PC-3 (cell line): ENCODE measurements at places on chromosomes 2 and 18.
A peak's percentile ranks its signal among the peaks of the same experiment; 100 is the strongest.

DNA sequence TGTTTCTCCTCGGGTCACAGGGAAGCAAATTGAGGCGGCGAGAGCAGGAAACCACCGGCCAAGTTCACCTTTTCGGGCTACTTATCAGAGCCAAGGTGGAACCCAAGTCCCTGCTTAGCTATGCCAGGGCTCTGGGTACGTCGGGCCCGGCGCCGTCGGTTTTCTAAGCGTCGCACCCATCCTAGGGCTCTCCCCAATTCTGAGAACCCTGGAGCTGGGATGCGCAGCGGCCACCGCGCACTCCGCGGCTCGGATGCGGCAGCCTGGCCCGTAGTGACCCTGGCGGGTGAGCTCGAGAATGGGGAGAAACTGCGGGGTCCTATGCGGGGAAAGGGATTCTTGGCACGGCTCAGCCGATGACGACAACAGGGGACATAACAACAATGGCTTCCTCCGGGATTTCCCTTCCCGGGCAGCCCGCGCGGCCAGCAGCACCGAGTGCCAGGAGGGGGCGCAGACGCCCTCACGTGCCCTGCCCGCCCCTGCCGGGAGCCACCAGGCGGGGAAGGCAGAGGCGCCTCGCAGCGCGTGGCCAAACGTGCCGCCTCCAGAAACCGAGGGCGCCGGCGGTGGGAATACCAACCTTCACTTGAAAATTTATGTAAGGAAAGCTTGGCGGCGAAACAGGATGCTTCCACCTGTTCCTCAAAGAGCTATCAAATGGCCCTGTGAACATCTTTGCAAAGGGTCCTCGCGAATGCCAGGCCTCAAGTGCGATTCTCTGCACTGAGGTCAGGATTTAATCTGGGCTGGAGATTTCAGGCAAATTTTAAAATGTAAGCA is 2.1 kb upstream of the SLC30A3 start:
- DNase-seq = peak; percentile 58

GRCh38 chr2:225379856-225380255 is 19.7 kb upstream of the NYAP2 start:
- DNase-seq = peak; percentile 10

DNA sequence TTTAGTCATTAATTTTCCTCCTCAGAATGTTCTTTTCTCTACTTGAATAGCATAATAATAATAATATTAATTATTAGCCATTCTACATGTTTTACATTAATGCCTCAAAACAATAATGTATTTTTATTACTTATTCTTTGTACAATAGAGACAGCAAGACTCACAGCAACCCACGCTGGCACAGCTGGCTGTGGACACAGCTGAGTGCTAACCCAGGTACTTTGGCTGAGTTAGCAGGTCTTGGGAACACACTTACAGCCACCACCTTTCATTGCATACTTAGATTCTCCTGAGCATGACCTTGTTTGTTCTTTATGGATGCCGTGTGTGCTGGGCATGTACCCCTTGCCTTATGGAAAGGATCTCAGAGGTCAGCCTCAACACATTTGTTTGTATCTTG is 260.2 kb upstream of the ST6GAL2 start:
- DNase-seq = no peak

- no peak for DNase-seq
Observed at GRCh38 chr2:219638948-219639755, 11.7 kb downstream of the SLC4A3 start.

DNA sequence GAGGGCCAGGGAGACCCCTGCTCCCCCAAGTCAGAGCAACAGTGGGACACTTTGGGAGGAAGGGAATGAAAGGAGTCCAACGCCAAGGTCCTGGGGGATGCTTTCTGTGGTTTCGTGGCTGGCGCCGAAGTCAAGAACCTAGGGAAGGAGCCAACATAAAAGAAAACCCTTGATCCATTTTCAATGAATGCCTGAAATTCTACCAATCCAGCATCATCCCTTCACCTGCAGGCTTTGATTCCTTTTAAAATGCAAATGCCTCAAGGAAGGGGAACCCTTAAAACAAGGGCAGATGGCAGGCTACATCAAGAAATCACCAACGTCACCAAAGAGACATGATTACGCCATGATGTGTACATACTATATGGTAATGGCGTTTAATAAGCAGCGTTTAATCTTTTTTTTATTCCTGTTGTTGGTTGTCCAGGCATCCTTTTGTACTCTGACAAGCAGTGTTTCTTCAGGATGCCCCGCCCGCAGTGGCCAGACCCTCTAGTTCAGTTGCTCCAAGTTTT is 123.3 kb upstream of the SLC1A4 start:
- no peak for DNase-seq

DNA sequence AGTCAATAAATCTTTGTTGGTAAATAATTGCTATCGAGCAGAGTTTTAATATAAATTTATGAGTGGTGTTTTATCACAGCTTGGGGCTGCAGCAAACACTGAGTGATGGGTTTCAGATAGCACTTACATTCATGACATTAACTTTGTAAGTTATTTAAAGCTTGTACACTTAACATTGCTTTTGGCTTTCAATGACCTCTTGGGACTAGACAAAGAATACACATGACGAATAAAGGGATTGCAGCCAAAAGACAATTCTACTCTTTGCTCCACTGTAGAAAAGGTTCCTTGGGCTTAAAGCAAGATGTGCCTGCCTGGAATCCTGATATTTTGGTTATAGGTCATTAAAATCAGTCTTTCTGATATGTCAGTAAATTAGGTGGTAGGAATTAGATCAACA is 299.5 kb downstream of the GBX2 start:
- DNase-seq = no peak

- DNase-seq = peak; percentile 95
Observed at GRCh38 chr2:152542995-152543481, 174.2 kb downstream of the PRPF40A start.

- DNase-seq = no peak
Observed at GRCh38 chr2:160670618-160671017, 177.0 kb upstream of the RBMS1 start.

GRCh38 chr2:212609479-212609878 is 70.9 kb upstream of the ERBB4 start:
- no peak for DNase-seq

DNA sequence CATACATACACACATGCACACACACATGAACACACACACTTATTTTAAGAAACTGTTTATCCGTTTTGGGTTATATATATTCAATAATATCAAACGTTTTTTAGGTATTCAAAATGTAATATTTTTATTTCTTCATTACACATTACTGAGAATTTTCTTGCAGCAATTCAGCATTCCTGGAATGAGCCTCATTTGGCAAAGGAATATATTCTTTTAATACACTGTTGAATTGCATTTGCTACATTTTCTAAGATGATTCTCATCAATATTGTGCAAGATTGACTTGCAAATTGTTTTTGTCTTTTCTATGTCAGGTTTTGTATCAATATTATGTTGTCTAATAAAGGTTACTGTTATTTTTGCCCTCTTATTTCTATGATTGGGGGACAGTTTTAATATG is 276.1 kb upstream of the CYP26B1 start:
- no peak for DNase-seq

DNA sequence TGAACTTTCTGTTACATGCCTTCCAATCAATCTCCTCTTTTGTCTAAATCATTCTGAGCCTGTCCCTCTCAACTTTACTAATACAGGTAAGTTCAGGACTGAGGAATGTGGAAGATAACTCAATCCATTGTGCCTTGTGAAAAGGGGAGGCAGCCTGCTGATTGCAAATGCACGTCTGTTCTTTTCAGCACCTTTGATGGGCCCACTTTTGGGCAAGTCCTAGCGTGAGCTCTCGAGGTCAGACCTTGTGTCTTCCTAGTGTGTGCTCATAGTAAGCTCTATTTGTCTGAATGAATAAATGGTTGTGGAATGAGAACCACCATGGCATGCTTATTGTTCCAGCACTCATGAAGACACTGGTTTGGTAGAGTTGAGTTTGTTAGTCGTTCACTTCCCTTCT is 50.4 kb upstream of the REL start:
- DNase-seq = no peak

DNA sequence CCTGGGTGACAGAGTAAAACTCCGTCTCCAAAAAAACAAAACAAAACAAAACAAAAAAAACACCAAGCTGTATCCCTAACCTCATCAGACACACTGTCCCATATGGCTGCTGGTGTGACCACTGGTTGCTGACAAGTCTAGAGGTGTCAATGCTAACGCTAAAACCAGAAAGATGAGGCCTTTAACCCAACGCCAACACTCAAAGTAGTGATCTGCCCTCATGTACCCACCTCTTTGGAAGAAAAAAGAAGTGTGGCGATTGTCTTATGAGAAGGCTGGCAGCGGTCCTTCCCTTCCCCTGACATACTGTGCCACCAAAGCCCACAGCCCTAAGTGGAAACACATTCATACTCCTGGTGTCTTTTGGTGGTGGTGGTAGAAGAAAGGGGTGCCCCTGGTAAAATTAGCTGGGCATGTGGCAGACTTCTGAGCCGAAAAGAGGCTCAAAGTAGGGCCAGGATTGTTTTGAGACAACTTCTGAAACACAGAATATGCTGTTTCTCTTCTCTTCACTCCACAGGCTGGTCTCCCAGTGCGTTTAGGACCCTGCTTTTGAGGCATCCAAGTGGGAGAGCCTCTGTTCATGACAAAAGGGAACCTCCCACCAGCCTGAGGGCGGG is 9.8 kb downstream of the SERTAD2 start:
- DNase-seq = no peak

- DNase-seq = no peak
Observed at GRCh38 chr2:32064021-32064601, 755 bp downstream of the SPAST start.

DNA sequence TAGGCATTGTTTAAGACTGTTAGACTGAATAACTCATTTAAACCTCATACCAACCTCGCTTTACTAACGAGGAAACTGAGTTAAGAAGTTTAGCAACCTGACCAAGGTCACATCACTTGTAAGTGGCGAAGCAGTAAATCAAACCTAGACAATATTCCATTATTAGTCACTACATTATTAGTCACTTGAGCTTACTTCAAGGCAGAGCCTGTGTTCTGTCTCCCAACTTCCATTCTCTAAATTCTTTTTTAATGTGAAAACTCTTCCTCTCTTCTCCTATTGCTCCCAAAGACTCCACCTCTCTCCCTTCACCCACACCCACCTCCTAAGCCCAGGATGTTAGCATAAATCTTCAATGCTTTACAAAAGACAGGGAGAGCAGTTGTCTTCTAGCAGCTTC is 156.5 kb downstream of the ARL6IP6 start:
- DNase-seq = no peak

DNA sequence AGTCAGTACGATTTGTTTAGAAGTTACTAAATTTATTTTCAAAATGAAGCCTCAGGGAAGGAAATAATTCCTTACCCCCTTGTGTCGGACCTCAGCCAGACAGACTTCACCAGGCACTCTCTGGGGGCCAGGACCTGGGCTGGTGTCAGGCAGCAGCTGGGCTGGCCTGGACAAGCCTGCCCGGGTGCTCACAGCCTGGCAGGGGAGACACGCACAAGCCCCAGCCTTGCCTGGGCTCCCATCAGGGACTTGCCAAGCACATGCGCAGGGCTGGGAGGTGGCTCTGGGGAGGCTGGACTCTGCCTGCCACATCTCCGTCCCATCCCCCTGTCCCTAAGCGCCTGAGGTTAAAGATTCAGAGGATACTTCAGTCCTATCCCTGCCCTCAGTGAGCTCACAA is 56.8 kb upstream of the HS6ST1 start:
- DNase-seq = no peak
